ENCODE measurements at places on chromosomes 16 and 17.

DNA sequence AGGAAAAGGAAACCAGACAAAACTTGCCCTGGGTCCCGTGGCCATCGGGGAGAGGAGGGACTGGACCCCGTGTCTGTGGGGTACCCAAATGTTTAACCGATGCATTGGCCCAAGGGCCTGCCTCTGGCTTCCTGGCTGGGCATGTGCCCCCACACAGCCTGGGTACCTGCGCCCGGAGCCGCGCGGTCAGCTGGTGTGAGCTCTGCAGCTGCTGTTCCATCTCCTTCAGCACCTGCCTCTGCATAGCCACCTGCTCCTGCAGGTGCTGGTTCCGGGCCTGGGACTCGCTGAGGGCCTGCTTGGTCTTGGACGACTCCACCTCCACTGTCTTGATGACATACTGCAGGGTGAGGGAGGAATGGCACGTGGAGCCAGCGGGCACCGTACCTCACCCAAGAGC, 31.9 kb downstream of the KIFC3 start:
- no peak for DNase-seq

- DNase-seq, result no peak
Measured at GRCh38 chr16:67163164-67163998, 1.2 kb upstream of the HSF4 start.

DNA sequence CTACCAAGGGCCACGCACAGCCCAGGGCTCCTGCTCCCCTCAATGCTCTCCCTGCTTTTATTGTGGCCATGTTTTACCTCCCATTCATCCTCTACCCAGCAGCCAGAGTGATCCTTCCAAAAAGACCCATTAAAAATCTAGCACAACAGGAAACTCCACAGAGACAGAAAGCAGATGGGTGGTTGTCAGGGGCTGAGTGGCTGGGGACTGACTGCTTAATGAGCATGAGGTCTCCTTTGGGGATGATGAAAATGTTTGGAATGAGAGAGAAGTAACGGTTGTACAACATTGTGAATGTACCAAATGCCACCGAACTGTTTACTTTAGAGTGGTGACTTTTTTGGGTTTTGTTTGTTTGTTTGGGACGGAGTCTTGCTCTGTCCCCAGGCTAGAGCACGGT, 107.4 kb downstream of the GAS7 start:
- DNase-seq, result no peak

DNA sequence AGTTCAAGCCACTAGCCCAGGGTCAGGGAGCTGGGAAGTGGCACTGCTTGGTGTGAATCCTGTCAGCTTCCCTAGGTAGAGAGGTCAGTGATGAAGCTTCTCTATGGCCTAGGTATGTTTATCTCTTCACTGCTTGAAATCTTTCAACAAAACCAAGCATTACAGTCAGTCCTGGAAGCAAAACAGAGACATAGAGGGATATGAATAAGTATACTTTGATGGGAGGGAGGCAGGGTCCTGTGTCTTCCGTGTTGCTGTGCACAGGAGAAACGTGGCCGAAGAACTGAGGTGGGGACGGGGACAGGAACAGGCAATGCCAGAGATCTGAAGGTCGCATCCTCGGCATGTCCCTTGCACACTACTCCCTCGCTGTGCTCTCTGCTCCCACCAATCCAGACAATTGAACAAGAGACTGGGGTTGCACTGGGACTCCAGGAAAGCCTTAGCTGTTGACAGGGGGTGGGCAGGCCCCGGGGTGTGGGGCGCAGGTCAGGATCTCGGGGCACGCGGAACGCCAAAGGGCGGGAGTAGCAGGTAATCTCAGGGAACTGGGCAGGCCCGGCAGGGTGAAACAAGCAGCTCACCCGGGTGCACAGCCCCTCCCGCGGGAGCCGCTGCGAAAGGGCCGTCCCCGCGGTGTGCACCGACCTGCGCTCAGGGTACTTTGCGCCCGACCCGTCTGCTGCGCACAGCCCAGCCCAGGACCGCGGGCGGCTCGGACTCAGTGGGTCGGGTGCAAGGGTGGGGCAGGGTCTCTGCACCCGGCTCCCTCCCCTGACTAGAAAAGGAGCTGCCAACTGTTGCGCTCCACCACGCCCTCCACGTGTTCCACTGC, at the start of gene MT1H:
TSS of gene MT1H (plus strand) at position 810 of the 835 bp plus-strand sequence. CDS start 71 bp downstream, outside the sequence.
- DNase-seq, result no peak

- DNase-seq, result no peak
Measured at GRCh38 chr17:35713069-35713728, 18.2 kb upstream of the RASL10B start.

GRCh38 chr17:16456742-16457316, 35.2 kb downstream of the LRRC75A start:
- no peak for DNase-seq

DNA sequence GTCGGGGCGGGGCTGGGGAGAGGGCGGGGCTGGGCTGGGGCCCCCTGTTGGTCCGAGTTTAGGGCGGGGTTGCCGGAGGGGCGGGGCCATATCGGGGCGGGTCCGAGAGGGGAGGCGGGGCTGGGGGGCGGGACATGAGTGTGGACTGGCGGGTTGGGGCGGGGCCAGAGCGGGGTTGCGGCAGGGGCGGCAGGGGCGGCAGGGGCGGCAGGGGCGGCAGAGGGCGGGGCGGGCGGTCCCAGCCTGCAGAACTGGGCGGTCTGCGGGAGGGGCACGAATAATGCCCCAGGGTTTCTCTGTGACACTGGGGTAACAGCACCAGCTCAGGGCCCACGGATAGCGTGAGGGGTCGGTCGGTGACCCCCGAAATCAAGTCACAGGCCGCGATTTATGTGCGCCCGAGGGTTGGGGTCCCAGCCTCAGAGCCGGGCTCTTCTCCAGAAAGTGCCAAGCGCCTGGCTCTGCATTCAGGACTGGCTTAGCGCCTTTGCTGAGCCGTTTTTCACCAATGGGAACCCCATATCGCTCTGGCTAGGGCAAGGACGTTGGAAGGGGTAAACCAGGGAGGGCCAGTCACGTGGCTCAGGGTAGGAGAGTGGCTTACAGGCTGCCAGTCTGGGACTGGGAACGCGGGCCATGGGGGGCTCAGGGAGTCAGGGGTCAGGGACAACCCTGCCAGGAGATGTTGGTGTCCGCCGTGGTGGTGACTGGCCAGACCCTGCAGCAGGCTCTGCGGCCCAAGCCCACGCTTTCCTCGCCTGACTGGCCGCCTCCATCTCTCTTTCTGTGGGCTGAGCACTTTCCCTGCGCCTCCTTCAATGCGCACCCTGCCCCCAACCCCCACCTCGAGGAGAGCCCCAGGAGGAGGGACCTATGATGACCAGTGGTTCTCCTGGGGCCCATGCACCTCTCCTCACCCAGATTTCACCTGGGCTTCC, 1.2 kb upstream of the METTL26 start:
- peak; percentile 90 for DNase-seq

DNA sequence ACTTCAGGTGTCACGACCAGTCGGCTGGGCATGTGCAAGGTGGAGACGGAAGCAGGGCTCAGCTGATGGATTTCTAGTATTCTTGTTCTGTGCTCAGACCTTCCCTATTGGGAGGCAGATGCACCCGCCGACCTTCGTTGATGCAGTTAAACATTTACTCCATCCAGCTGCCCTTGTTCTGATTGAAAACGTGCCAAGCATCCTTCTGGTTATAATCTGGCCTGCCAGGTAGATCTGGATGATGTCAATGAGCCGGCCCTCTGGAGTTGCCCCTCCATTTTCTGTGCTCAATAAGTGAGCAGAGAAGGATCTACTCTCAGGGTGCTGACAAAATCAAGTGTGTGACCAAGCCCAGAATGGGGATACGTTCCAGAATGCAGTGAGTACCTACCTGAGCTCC, 38.3 kb downstream of the CCDC182 start:
- no peak for DNase-seq

DNA sequence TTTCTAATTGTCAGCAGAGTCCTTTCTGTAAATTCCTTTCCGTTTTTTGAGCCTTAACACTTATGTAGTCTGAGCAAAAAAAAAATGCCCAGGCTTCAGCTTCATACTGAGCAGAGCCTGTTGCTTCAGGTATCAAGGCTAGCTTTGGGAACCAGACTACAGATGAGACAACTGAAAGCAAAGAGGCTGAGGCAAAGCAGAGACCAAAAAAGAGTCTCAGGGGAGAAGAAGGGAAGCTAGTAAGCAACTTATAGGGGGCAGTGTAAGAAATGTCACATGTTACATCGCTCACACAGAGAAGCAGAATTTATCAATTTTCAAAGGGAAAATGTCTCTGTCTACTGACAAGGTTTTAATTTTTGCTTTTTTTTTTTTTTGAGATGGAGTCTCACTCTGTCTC, 3.3 kb downstream of the HASPIN start:
- DNase-seq, result no peak

- DNase-seq, result no peak
Measured at GRCh38 chr17:73465953-73466230, 154.1 kb upstream of the CDC42EP4 start.

DNA sequence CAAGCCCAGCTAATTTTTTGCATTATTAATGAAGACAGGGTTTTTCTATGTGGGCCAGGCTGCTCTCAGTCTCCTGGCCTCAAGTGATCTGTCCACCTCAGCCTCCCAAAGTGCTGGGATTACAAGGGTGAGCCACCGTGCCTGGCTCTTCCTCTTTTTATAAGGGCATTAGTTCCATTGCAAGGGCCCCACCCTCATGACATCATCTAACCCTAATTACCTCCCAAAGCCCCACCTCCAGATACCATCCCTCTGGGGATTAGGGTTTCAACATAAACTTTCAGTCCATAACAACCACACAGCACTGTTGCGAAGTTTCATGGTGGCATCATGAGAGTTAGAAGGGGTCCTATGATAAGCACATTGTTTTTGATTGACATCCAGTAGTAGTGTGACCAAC, 277.7 kb downstream of the GRIN2A start:
- DNase-seq, result no peak

- DNase-seq, result no peak
Measured at GRCh38 chr16:69241926-69242325, 55.0 kb downstream of the SNTB2 start.

GRCh38 chr16:46733319-46733830, 14.8 kb downstream of the MYLK3 start:
- no peak for DNase-seq

DNA sequence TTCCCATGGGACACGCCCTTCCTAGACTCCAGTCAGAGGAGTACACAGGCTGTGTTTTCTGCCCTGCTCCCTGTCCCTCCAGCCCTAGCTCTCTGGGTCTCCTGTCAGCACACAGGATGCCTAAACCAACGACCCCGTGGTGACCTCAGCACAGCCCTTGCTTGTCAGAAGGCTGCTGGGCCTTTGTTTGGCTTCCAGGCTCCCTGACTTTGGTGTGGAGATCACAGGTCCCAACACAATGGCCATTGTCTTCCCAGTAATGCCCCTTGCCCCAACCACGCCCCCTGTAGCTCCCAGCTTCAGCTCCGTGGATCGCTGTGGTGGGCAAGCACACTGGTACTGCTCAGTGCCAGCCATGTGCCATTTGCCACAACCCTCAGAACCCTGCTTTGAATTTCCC, 15.0 kb downstream of the HNF1B start:
- DNase-seq, result no peak

DNA sequence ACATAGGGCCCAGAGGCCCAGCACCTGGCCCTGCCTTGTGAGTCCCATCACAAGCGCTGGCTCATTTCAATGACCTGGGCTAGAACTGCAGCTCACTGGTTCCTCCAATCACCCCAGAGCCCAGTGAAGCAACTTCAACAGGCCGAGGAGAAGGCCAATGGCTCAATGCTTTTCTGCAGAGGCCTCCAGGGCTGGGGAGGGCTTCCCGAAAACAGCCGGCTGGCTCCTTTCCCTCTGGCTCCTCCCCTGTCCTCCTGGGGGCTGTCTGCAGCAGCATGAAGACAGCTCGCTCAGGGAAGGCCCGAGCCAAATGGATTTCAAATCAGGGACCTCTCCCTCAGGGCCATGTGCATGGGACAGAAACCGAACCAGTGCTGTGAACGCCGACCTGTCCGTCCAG, 121.6 kb downstream of the ZNF423 start:
- DNase-seq, result no peak

GRCh38 chr16:34802848-34803599, 1343.6 kb downstream of the TP53TG3F start:
- DNase-seq, result no peak

DNA sequence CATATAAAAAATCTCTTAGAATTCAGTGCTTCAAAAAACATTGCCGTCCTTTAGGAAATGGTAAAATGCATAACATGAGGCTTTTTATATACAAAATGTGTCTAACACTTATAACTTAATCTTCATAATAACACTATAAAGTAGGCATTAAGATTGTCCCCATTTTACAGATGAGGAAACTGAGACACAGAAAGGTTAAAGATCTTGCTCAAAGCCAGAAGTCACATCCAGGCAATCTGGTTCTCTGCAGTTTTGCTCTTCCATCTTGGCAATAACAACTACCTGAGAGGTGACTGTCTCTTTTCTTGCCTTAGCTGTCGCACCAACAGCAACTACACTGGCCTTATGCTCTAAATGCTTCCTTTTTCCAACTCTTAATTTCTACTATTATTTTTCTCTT, 24.5 kb downstream of the AP1G1 start:
- DNase-seq, result no peak

- no peak for DNase-seq
Measured at GRCh38 chr17:75561927-75562603, 25.5 kb upstream of the MYO15B start.

GRCh38 chr16:48955837-48956236, 325.8 kb downstream of the CBLN1 start:
- no peak for DNase-seq
